ENCODE measurements at places on chromosomes 6 and 20. TPM values are rescaled to one million over a fixed set of nuclear protein-coding genes. Genes with fewer than 3 reads are reported as not detected.
A peak's percentile ranks its signal among the peaks of the same experiment; 100 is the strongest.

GRCh38 chr6:148596891-148597455 lies 149.9 kb upstream of the UST start:
- DNase-seq, result no peak

DNA sequence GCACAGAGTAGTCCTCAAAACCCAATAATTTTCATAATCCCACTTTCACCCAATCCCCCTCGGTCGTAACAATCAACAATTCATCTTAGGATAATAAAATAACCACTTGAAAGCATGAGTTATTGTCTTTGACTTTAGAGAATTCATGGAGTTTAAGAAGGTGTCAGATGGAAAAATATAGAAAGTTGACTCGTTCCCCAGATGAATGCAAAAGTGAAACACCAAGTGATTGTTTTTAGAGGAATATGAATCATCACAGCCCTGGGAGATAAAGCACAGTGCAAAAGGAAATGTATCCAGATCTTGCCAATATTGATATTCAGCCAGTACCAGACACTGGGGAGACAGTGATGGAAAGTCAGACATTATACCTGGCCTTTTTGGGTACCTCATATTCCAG lies 860.5 kb downstream of the DHX35 start:
- DNase-seq, result peak; percentile 33

DNA sequence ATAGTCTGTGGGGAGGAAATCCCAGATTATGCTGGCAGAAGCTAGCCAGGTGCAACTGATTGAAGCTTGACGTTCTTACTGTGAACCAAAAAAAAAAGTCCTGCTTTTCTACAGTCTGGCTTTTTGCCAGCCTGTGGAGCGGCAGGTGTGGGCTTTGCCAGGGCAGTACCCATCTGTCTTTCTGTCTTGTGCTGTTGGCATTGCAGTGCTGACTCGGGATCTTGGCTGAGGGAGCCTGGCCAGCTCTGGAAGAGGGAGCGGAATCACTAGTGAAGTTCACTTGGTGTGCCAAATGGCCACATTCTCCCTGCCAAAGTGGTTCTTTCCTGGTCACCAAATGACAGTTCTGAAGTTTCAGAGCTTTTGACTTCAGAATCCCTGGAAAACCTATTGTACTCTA lies 5.0 kb downstream of the KIF3B start:
- peak; percentile 76 for DNase-seq

BFSP1 gene
- total RNA-seq, result 8.3 TPM

- no peak for DNase-seq
Observed at GRCh38 chr6:44162876-44163625, 4.4 kb downstream of the CAPN11 start.

DNA sequence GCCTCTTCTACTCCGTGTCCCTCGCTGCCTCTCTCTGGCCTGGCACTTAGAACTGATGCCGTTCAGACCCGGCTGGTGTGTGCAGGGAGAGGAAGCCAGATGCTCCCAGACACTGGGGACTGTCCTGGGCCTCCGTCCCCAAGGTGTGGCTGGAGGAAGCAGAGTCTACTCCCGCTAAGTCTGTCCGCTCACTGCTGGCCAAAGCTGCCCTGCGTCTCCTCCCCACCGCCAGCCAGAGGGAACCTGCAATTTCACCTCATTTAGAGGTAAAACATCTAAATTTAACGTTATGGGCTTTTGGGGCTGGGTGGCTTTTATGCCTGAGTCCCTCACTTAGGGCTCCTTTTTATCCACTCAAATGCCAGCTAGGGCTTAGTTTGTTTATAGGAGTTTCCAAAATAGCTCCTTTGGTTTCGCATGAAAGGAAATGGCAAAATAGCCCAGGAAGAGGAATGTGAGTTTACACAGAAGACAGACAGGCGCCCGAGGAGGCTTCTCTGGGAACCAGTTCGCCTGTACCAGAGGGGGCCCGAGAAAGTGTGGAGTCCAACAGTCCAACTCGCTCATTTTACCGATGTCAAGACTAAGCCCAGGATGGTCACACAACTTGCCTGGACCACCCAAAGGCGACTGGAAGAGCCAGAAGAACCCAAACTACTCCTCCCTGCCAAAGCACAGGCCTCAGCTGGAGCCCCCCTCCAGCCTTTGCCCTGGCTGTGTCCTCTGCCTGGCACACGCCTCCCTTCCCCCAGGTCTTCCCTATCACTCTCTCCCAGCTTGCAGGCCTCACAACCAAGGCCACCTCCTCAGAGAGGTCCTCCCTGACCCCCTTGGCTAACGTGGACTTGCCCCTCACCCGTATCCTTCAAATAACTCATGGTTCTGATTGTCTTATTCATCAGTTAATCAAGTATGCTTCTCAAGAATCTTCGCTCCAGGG lies 54.5 kb downstream of the RIPOR3 start:
- no peak for DNase-seq

- DNase-seq, result no peak
Observed at GRCh38 chr20:57417051-57417689, 26.0 kb downstream of the RBM38 start.

DNA sequence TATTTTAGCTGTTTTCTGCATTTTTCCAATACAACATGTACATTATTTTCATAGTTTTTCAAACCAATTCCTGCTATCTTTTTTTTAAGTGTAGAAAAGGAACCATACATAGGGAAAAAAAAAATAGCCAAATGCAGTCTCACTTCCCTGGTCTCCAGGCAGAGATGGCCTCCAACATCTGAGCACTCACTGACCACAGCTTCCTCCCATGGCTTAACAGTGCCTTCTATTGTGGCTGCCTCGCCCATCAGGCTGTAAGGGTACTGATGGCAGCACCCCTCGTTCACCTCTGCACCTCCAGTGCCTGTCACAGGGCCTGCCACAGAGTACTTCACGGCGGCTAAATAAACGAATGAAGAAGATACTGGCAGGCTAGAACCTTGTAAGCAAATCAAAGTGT lies 591.1 kb downstream of the PTPRT start:
- DNase-seq, result no peak

DNA sequence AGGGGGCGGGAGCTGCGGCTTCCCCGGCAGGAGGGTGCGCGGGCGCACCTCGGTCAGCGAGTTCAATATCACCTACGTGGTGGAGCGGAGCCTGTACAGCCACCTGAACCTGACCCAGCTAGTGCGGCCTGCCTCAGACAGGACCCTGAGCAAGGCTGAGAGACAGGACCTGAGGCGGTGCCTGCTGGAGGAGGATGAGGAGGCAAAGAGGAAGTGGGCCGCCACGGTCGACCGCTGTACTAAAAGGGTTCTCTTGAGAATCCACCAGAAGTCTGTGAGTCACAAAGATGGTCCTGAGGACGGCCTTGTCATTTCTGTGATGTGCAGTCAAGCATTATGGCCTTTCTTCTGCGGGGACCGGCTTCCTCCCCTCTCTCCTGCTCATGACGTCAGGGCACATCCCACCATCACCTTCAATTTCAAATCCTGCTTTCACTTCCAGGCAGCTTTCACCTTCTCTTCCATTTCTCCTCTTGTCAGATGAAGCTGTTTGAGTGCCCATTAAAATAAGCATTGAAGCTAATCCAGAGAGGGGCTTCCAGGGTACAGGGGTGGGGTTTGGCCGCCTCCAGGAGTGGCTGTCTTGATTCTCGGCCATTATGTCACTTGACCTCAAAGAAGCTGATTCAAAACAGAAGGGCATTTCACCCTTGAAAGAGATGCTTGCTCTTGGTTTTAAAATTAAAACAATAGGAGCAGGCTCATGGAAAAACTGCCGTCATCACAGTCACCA lies 177.6 kb downstream of the SASH1 start:
- DNase-seq, result no peak

R3HDML gene
- not detected for total RNA-seq

PLTP gene
- 14.2 TPM for total RNA-seq

Data from myocyte (in vitro differentiated cells).